ENCODE measurements at places on chromosomes 2 and 18.
A peak's percentile ranks its signal among the peaks of the same experiment; 100 is the strongest.

- DNase-seq, result no peak
Observed at GRCh38 chr2:30569946-30570345, 122.9 kb downstream of the LCLAT1 start.

- no peak for DNase-seq
Observed at GRCh38 chr2:172038604-172039003, 38.9 kb downstream of the METAP1D start.

DNA sequence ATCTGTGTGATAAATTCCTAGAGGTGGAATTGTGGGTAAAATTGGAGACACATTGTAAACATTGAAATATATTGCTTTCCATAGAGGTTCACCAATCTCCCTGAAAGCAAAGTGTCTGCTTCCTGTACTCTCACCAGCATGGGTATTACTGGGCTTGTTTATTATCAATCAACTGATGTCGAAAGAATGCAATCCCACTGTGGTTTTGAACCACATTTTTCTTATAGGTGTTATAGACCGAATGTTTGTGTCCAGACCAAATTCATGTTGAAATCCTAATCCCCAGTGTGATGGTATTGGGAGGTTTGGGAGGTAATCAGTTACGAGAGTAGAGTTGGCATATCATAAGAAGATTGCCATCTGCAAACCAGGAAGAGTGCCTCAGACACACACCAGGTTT, 1212.4 kb downstream of the LRP1B start:
- no peak for DNase-seq

DNA sequence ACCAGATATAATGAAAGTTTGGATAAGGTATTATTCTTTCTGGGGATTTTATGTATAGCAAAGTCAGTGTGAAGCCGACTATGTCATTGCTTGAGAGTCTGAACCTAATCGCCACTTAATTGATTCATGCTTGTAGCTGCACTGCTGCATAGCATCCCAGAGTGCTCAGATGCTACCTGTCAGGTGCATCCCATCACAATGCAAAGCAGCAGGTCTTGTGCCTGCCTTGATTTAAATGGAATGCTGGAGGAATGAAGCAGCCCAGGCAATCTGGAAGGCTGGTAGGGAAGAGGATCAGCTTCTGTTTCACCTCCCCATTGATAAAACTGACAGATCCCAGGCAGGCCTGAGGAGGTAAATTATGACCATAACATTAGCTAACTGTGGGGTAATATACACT, 40.4 kb upstream of the ATIC start:
- no peak for DNase-seq

- DNase-seq, result no peak
Observed at GRCh38 chr18:74328206-74328605, 12.6 kb downstream of the C18orf63 start.

- no peak for DNase-seq
Observed at GRCh38 chr18:8224576-8224975, 384.7 kb upstream of the RAB12 start.

GRCh38 chr2:38409156-38410102, 32.4 kb upstream of the ATL2 start:
- no peak for DNase-seq

GRCh38 chr2:188596054-188596453, 304.4 kb downstream of the GULP1 start:
- DNase-seq, result no peak

DNA sequence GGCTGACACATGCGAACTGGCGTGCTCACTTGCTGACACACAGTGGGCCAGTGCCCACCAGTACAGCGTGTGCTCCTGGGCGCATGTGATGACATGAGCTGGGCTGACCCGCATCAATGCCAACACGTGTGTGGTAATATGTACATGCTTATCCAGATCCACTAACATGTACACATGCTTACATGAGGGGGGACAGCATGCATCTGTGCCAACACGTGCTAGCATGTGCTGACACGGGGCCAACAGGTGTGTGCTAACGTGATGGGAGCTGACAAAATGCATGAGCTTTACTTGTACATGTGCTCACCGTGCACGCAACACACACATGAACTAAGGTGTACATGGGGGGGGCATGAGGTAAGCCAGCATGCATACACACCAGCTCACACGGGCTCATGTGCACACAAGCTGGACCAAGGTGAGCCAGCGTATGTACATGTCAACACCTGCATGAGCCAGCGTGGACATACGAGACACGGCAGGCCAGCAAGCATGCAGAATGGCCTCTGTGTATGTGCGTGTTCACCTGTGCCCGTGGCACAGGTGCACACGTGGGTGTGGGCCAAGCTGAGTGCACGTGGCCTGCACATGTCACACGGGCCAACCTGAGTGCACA, 28.5 kb downstream of the GPC1 start:
- DNase-seq, result no peak

- no peak for DNase-seq
Observed at GRCh38 chr2:129606496-129607270, 372.8 kb upstream of the RAB6C start.

DNA sequence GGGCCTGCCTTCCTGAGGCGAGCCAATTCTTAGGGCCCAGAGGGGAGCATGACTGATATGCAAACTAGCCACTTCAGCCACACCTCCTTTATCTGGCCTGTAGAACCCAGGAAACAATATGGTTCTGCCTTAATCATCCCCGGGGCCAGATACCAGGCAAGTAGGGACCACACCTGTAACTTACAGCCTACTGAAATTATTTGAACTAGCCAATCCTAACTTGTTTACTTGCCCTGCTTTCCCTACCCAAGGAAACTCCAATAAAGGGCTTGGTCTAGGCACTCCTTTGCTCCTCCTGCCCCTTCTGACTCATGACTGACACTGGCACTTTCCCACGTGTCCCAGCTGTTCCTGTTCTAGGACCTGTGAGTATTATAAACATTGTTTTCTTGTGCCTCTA, 57.6 kb downstream of the MYOM1 start:
- DNase-seq, result no peak

DNA sequence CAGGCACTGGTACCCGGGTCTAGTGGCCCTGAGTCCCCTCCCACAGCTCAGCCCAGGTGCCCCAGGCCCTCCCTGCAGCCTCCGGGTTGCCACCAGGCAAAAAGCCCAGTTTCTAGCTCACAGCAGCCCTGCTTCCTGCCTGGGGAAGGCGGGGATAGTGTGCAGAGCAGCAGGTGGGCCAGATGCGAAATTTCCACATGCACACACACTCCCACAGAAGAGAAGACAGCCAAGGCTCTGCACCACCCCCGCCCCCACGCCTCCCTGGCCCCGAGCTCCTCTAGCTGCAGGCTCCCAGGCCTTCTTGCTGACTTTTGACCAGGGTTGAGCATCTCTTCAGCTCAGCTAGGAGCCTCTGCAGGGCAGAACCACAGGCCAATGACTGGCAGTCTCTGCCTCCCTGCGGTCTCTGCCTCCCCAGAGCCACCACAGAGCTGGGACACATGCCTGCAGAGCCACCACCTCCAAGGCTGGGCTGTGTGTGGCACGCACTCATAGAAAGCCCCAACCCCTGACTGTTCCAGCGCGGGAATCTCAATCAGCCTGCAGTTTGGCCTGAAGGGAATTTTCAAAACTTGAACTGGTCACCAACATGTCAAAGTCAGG, 7.2 kb downstream of the SLC66A2 start:
- no peak for DNase-seq

DNA sequence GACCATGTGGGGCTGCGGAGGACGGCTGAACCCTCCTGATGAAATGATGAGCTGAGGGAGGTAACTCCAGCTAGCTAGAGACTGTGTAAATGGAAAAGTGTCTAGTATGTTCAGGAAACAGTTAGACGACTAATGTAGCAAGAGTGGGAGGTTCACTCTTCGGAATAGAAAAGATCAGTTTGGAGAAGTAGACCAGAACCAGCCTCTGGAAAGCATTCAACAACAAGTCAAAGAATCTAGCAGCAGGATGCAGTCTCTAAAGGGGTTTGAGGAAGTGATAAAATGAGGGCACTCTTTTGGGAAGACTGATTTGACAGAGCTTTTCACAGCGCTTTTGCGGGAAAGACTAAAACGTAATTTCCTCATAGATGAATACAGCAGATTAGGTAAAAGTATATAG, 79.6 kb downstream of the GAREM1 start:
- no peak for DNase-seq

- DNase-seq, result no peak
Observed at GRCh38 chr2:120261387-120262006, 8.8 kb downstream of the RALB start.

DNA sequence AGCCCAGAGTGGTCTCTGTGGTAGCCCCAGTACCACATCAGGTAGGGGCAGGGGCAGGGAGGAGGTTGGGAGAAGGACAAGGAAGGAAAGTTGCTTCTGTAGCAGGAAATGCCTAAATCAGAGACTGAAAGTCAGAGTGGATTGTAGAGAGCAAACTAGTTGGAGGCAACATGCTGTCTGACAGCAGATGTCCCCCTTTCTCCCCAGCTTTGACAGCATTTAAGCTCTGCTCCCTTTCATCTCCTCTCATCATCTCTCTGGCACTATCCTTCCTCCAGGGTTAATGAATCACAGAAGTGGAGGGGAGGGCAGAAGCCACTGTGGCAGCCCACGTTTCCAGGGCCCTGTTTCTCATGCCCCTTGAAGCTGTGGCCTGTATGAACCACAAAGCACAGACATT, 50.4 kb downstream of the BOD1L2 start:
- DNase-seq, result no peak

DNA sequence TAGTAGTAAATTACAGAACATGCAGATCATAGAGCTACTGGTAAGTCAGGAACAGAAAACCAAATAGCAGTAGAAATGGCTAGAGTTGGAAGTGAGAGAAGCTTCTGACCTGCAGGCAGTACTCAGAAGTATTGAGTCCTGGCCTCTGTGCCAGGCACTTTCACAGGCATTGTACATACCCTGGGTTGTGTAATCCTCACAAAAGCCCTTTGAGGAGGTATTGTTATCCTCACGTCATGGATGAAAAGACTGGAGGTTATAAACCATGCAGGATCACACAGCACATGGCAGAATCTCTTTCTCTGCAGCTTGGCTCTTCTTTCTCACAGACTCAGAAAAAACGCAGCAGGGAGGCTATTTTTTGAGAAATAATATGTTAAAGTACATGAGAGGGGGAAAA, 789.3 kb upstream of the FAM98A start:
- no peak for DNase-seq

GRCh38 chr18:35513181-35513936, 15.6 kb upstream of the INO80C start:
- peak; percentile 32 for DNase-seq

GRCh38 chr2:203650860-203651613, 55.4 kb upstream of the CD28 start:
- DNase-seq, result no peak

GRCh38 chr2:74843899-74844298, 10.0 kb downstream of the HK2 start:
- DNase-seq, result no peak

- DNase-seq, result no peak
Observed at GRCh38 chr18:48795696-48796095, 155.1 kb downstream of the SMAD7 start.

GRCh38 chr2:159086342-159086741, 117.9 kb downstream of the TANC1 start:
- no peak for DNase-seq

DNA sequence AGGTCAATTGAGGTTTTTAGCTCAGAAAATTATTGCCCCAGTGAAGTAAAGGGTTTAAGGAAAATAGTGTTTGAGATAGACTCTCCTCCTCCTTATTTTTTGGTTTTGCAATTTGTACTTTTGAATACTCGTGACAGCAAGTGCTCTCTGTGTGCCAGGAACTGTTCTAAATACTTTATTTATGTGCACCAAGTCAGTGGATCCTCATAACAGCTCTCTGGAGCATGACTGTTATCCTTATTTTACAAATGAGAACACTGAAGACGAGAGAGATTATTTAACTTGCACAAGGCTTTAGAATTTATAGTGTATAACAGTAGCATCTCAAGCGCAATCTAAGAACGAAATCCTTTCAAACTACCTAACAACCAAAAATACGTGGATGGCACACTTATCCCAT, 24.7 kb downstream of the BABAM2 start:
- no peak for DNase-seq

DNA sequence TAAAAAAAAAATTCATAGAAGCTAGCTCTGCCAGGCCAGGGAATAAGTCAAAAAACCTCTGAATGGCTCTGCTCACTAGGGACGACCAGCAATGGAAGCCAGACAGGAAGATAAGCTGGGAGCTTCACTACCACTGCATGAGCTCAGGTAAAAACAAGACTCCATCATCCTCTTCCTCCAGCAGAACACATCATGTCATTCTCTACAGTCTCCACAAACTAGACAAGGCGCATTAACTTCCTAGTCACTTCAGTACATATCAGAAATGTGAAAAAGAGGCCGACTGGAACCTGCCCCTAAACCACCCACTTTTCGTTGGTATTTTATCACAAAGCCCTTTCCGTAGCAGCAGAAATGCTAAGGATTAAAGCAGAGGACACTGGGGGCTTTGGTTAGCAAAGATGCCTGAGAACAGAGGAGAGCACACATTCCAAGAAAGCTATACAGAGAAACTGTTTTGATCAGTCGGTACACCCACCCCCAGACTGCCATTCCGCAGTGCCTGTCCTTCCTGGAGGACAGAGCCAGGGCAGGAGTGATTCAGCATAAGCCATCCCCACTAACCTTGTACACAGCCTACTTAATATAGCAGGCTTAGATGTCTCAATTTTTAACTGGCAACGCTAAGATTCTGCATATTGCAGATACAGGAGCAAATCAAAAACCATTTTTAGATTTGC, 53.4 kb downstream of the AAK1 start:
- DNase-seq, result no peak

- DNase-seq, result no peak
Observed at GRCh38 chr2:211881449-211881848, 657.2 kb downstream of the ERBB4 start.

DNA sequence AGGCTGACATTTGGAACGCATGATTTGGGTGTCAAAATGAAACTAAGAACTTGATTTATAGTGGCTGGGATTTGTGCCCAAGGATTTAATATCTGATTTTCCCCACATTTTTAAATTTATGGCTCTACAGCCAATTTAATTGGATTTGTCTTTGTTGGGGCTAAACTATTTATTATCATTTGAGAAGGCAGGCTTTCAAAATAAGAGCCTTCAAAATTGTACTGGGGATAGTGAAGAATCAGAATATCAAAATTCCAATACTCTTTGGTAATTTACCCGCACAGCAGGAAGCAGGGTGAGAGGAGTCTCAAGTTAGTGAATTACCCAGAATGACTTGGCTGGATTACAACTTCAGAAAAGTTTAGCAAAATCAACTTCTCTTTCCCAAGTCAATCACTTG, 278.1 kb downstream of the LRATD1 start:
- DNase-seq, result no peak

DNA sequence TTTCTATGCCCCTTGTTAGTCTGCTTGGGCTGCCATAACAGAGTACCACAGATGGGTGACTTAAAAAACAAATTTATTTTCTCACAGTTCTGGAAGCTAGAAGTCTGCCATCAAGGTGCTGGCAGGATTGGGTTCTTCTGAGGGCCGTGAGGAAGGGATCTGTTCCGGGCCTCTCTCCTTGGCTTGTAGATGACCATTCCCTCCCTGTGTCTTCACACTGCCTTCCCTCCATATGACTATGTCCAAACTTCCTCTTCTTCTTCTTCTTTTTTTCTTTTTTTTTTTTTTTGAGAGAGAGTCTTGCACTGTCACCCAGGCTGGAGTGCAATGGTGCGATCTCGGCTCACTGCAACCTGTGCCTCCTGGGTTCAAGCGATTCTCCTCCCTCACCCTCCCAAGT, 13.1 kb upstream of the CCNYL1 start:
- DNase-seq, result no peak
